Retina (tissue), 1 donor: ENCODE measurements at places on chromosomes 7 and 10.

DNA sequence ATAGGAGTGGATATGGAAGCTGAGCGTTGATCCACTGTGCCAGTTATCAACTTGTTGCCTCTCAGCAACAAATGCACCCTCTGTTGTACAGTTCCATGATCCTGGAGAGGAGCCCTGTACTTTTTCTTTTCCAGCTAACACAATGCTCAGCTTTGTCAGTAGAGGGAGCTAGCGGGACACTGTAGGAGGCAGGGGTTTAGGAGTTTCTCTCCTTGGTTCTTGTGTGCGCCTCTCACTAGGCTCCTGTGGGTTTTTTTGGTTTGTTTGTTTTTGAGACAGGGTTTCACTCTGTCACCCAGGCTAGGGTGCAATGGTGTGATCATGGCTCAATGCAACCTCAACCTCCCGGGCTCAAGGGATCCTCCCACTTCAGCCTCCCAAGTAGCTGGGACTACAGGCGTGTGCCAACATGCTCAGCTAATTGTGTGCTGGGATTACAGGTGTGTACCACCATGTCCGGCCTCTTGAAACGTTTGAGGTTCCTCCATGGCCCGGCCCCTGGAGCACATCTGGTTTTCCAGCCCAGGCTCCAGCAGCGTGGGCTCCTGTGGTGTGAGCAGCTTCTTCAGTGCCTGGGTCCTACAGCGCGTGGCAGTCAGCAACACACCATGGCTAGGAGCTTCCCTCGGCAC is 12.0 kb upstream of the MARVELD1 start:
- peak; percentile 69 for DNase-seq

DNA sequence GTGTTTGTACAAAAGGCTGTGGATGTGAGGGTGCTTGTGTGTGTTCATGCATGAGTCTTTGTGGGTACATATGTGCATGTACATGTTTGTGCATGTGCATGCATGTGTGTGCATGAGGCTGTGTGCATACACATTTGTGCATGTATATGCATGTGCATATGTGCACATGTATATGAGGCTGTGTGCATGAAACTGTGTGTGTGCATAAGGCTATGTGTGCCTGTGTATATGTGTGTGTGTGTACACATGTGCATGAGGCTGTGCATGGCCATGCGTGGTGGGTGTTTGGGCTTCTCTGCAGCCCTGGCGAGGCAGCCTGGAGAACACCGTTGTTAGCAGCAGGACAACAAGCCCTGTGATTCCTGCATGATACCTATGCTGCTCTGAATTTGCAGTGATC is 207.7 kb upstream of the ADCY1 start:
- DNase-seq = no peak

DNA sequence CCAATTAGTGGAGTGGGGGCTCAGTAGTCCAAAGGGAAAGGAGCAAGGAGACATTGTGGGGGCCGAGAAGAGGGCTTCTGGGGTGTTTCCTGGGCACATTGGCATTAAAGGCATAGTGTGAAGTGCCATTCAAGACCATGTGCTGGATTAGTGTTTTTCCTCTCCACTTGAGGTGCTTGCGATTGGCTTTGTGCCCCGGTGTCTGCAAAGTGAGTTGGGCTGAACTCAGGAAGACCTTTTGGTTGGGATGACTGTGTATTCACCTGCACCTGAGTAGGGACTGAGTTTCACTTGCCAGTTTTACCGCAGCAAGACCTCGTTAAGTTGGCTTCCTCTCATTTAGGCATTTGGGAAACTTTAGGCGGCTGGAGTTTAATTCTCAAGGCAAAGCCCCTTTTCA is 73.0 kb downstream of the TCF7L2 start:
- no peak for DNase-seq

DNA sequence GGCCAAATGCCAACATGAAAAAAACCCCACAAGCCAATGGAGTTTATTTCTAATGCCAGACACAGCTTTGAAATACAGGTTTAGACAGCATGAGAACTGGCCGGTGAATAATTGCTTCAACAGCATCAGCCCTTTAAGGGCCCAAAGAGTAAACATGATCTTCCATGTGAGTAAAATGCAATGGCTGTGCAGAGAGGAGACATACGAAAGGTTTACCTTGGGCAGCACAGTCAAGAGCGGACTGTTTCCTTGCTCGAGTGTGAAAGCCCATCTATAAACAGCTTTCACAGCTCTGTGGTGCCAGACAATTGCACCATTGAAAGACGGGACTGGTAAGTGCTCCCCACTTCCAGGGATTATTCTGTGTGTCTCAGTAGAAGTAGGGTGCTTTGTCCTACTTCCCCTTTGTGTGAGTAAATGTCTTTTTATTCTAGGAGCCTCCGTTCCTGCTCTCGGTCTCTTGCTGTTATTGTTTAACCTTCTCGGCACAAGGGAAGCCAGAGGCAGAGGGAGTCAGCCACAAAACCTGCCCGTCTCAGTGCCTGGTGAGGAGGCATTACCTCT is 77.8 kb upstream of the KAT6B start:
- DNase-seq = no peak

DNA sequence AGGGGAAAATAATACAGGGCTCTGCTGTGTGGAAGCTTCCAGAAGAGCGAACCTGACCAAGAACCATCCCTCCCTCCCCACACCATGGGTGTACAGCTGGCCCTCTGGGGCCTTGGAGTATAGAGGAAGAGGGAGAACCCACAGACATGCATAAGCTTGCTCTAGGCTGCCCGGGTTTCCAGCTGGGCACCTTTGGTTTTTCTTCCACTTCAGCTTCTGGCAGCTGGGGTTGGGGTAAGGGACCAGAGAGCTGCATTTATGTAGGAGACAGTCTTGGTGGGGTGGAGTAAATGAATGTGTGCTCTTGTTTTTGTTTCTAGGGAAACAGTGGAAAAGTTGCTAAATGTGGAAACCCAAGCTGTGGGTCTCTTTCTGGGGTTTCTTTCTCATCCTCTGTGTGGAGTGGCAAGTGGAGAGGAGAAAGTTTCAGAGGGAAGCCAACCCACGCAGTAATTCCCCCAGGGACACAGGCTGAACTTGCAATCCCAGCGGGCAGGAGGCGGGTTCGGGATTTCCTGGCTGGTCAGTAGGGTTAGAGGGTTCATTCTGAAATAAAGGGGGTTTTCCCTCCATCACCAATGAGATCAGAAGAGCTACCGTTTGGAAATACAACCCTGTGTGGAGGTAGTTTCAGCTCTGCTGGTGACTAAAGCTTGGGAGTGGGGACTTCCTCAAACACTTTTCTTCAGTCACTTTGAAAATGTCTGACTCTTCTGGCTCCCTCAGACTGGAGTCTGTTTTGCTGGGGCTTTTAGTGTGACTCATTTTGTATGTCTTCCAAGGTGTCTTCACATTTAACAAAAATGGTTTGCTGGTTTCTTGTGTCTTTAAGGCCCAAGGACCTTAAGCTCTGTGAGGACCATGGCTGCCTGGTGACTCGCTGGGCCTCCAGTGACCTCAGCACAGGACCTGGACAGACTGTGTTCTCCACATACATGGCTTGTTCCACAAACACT is 22.2 kb upstream of the SRGN start:
- DNase-seq = no peak

DNA sequence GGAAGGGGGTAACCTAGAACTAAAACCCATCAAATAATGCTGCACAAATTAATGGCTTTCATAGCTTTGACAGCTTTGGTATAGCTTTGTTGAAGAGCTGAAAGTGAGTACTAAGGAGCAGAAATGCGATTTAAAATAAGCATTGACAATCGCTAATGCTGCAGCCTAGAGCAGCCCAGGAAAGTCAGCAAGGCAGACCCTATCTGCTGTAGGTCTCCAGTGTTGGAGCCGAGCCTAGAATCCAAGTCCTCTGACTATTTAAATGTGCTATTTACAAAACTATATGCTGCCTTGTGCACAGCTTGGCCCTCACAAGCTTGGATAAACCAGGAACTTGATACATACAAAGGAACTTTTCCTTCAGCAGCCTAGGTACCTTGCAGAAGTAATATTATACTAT is 64.9 kb upstream of the ASAH2 start:
- DNase-seq = no peak

GRCh38 chr7:107579554-107579884 is 527 bp upstream of the BCAP29 start:
- DNase-seq = no peak

DNA sequence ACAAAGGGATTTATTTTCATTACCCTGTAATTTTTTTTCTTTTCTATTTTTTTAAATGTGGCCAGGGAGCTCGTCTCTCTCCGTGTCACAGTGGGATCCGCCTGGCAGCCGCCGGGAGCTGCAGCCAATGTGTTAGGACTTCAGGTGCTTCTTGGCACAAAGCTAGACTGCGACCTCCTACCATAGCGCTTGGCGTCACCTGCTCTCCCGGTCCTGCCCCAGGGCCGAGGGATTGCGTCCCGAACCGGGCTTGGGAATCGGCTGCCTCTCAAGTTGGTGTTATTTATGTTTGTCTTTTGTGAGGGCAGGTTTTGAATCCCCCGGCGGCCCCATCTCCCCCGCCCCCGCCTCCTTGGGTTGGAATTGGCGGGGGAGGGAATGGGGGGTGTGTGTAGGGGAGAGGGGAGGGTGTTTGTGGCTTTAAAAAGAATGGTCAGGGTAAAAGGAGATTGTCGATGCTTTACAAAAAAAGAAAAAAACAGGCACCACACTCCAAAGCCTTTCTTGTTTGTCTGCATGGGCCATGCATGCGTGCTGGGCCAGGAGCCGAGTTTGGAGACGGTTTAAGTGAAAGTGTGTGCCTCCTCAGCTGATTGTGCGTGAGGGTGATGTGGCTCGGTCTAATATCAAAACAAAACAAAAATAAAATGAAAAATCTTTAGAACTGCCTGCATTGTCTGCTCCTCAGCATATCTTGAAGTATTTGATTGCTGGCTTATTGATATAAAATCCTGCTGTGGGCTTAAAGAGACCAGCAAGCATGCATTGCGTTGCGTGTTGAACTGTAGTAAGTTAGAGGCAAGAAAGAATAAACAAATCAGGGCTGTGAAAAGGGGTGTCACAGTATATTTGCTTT is 1.2 kb downstream of the PPP1R9A start:
- DNase-seq = peak; percentile 92

DNA sequence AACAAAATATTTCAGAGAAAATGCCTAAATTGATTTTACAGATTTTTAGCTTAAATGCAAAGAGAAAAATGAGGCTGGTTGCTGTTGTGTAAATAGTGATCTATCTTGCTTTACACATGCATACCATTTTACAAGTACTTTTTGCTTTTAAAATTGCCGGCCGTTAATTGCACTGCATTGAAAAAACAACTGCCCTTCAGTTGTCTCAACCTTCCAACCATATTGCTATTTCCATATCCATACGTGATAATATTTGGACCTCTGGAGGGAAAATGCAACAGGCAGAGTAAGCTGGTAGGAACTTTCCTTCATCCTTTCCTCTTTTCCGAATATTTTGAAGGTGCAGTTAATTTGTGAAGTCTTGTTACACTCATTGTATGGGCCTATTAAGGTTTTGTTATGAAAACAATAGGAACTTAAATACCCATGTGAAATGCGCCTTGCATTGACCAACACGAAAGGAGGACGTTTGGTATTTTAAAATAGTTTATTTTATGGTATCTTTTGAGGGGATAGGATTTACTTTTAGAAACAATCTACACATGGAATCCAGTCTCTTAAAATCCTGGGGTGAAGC is 11.3 kb downstream of the BMI1 start:
- DNase-seq = no peak

- DNase-seq = no peak
Measured at GRCh38 chr7:47617131-47617530, 35.2 kb upstream of the TNS3 start.

- DNase-seq = peak; percentile 59
Measured at GRCh38 chr7:27144781-27145164, 1.3 kb upstream of the HOXA5 start.

- DNase-seq = no peak
Measured at GRCh38 chr10:36362257-36362656, 720.2 kb upstream of the FZD8 start.

DNA sequence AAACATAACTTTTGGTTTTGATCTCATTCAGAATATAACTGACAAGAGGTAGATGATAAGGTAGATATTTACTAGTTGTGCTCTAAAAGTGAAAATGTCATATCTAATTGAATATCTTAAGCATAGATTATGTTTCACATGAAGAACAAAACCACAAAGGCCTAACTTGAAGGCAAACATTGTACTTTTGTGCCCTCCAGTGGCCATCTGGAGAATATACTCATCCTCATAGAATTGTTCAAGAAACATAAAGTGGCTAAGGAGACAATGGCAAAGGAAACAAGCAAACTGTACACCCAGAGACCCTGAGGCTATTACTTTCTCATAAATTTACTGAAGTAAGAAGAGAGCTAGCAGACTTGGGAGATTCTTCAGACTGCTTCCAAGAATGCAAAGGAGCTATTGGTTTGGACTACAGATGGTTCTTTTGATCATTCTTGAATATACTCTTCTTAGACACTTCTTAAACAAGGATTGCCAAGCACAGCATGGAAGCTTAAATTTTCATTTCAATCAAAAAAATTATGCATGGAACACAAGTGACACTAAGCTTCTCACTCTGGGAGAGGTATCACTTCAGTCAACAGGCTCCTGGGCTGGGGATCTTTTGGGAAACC is 98.2 kb upstream of the DKK1 start:
- peak; percentile 57 for DNase-seq

DNA sequence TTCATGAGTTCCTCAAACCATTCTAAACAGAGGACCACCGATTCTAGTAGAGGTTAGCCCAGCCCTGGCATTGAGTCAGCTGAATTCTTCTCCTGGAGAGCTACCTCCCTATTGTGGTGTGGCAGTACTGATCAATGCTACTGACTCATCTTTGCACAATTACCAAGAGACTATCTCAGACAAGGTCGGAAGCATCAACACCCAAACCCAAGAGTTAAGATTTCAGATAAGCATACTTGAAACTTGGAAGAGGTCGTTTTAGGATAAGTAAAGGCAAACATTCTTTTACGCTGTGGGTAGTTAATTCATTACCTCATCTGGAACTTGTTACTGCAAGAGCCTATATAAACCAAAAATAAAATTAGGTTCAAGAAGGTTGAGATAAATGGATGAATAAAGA is 154.6 kb upstream of the NRBF2 start:
- DNase-seq = no peak
